ENCODE measurements at places on chromosomes 2 and 18. TPM values are rescaled to one million over a fixed set of nuclear protein-coding genes. Genes with fewer than 3 reads are reported as not detected.

The ZAP70 gene
- 2.9 TPM for total RNA-seq

The CNOT11 gene
- 45.9 TPM for total RNA-seq

The TUBB8B gene
- not detected for total RNA-seq

GRCh38 chr2:218265626-218266025 is 4.3 kb downstream of the AAMP start:
- H3K4me1 ChIP-seq = peaks cover 17% of the 10 kb centered on the region
- no peak for DNase-seq
- H3K27ac ChIP-seq = no peak overlapping the region
- peaks cover 18% of the 10 kb centered on the region for H3K36me3 ChIP-seq

- no peaks in the 10 kb centered on the region for H3K4me1 ChIP-seq
- H3K27ac ChIP-seq = no peak overlapping the region
- DNase-seq = no peak
- no peak overlapping the region for H3K4me3 ChIP-seq
These were observed 83.5 kb upstream of the STPG4 start for GRCh38 chr2:47238638-47239037.

- no peaks in the 10 kb centered on the region for H3K36me3 ChIP-seq
- H3K4me1 ChIP-seq = no peaks in the 10 kb centered on the region
- H3K27ac ChIP-seq = no peak overlapping the region
- H3K4me3 ChIP-seq = no peak overlapping the region
- DNase-seq = no peak
These were observed 4.2 kb downstream of the SERPINB7 start for GRCh38 chr18:63779386-63779785.

DNA sequence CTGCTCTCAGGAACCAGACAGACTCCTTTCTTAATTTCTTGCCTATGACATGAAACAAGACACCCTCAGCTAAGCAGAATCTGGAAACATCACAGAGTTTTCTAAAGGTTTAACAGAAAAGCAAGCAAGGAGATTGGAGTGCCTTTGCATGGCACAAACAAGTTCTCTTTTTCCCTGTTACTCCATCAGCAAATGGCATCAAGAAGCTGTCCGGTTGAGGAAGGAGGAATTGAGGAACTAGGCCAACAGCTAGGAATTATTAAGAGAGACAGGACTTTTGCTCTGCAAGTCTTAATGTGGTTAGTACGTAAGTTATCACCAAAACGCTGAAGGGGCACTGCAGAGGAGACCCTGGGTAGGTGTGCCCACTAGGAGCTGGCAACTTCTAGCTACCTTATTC is 53.2 kb downstream of the NEB start:
- no peak overlapping the region for H3K4me3 ChIP-seq
- H3K36me3 ChIP-seq = no peaks in the 10 kb centered on the region
- no peak for DNase-seq

GRCh38 chr2:22199994-22200393 is 1076.2 kb downstream of the TDRD15 start:
- no peak for DNase-seq
- H3K27me3 ChIP-seq = no peaks in the 10 kb centered on the region
- no peak overlapping the region for H3K27ac ChIP-seq
- no peaks in the 10 kb centered on the region for H3K36me3 ChIP-seq
- no peak overlapping the region for H3K4me3 ChIP-seq
- H3K4me1 ChIP-seq = no peaks in the 10 kb centered on the region

Measured in GM12878 (cell line).